H7 (cell line): ENCODE measurements at places on chromosomes 5 and 9.

DNA sequence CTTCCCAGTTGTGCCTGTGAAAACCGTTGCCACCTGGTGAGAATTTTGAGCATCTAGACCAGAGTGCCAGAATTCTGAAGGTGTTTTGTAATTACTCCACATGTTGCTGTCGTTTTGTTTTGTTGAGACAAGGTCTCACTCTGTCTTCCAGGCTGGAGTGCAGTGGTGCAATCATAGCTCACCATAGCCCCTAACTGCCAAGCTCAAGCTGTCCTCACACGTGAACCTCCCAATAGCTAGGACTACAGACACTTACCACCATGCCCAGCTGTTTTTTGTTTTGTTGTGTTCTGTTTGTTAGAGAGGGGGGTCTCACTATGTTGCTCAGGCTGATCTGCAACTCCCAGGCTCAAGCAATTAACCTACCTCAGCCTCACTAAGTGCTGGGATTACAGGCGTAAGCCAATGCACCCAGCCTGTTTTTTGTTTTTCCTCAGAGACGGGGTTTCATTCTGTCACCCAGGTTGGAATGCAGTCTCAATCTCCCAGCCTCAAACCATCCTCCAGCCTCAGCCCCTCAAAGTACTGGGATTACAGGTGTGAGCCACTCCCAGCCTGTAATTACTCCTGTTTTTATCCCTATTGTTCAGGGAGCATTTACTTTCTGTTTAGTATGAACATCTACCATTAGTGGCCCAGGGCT is 121.1 kb upstream of the DMRT1 start:
- no peak for DNase-seq

- DNase-seq = peak; percentile 66
These were observed 27.2 kb downstream of the NOTCH1 start for GRCh38 chr9:136518623-136519022.

- no peak for DNase-seq
These were observed 34.9 kb upstream of the EEIG1 start for GRCh38 chr9:128015696-128016095.

DNA sequence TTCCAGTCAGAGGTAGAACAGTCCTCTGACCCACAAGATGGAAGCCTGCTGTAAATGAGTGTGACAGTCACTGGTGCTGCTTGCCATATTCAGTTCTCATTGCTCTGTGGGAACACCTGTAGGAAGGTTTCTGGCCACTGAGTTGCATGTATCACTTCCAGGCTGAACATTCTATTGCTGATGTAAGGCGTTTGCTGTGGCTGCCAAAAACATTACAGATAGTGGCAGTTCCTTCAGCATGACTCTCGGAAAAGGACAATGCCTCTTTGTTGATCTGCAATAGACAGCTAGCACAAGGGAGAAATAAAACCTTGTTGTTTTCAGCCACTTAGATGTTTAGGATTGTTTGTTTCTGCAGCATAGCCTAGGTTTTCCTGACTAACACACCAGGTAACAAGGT is 217.2 kb downstream of the AGTPBP1 start:
- no peak for DNase-seq
